ENCODE measurements at places on chromosomes 5 and 9.

DNA sequence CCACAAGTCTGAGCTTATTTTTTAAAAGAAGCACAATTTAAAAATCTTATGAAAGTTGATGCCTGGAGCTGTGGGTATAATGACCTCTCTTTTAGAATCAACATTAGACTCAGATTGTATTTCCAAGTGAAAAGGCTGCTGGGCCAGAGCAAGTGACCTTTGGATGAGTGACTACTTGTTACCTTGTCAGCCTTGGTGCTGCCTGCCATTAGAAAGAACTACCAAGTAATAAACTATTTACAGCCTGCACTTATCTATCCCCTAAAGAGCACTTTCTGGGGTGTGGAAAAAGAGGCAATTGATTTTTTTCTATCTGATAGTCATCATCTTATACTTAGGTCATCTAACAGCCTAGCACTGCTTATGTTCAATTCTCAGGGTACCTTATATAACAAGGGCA is 134.9 kb upstream of the FBXL17 start:
- peak; percentile 4 for DNase-seq

GRCh38 chr9:29806937-29807618 is 2233.8 kb upstream of the C9orf72 start:
- DNase-seq, result no peak

DNA sequence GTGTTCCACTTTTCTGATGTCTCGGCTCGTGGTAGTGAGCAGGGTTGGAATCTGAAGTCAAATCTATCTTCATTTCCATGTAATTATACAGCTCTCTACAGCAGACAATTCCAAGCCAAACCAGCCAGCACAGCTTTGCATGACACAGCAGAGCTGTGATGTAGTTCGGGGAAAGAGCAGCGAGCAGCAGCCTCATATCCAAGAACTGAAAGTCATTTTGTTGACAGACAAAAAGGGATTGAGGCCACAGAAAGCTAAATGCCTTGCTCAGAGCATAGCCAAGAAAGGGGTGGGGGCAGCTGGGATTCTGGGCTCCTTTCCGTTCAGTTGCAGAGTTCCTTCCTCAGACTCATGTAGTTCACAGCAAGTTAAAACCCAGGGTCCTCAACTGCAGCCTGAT is 32.1 kb downstream of the LCP2 start:
- no peak for DNase-seq

DNA sequence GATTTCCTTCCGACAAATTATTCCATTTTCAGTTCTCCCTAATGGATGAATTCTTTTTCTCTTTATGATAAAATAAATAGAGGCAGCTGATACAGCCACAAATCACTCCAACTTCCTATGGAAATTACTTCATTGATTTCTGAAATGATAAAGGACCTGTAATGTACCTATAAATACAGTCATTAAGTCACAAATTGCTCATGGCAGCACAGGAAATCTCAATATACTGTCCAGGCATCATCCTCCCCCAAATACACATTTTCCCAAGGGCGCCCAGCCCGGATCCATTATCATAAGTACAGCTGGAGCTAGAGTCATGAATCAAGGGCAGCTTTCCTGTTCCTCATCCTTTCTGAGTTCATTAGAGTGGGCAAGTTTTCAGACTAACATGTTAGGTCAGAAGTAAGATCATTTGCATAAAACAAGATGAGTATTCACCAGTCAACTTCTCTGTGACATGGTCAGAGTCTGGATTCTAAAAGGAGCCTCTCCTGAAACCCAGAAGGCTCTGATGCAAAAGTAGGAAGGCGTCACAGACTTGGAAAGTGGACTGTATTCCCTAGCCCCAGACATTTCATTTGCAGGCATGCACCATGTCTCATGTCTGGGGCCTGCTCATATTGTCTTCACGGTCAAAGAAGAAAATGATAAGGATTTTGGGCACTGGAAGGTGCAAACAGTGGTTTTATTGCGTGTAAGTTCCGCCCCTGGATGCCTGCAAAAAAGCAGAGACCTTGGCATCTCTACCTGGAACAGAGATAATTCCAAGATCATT is 383.2 kb downstream of the PLK2 start:
- no peak for DNase-seq

DNA sequence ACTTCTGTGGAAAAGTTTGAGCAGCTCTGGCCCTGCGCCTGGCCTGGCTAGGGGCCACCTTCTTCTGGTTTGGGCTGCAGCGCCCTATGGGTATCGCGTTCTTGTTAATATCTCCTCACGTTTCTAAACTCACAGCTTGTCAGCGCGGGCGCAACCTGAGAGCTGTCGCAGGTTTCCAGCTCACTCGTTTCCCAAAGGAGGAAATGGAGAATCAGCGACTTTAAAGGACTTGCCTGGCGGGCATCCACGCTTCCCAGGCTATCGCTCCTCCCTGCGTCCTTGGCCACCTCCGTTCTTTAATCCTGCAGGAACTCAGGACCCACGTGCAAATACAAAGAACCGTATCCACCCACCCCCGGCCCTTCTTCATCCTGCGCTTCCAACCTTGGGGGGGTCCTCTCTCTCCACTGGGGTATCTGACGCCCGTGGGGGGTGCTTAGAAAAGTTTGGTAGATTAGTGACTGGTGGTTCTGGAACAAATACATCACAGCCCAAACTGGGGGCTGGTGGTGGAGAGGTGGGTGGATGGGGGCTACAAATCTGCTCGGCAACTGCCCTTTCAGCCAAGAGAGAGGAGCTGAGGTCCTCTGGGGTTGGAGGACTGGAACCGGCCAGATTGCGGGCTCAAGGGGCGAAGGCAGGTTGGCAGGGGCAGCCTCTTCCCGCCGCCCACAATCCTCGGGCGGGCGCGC is 578 bp upstream of the PSAT1 start:
- DNase-seq, result peak; percentile 33

- no peak for DNase-seq
Observed at GRCh38 chr9:124455820-124456219, 5.6 kb downstream of the ADGRD2 start.

- no peak for DNase-seq
Observed at GRCh38 chr9:121725008-121725775, 73.8 kb downstream of the DAB2IP start.

DNA sequence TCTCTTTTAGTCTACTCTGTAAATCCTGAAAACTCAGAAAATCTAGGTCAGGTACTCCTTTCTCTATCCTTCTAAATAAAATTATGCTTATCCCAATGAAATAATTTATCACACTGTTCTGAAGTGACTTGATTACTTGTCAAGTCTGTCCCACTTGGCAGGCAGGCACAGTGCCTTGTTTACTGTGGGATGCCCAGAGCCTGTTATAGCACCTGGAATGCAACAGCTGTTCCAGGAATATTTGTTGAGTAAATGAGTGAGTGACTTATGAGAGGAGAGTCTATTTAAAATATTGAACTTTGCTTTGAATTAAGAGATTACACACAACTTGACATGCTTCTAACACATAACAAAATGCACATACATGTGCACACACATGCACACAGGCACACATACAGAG is 130.0 kb downstream of the MPDZ start:
- no peak for DNase-seq

DNA sequence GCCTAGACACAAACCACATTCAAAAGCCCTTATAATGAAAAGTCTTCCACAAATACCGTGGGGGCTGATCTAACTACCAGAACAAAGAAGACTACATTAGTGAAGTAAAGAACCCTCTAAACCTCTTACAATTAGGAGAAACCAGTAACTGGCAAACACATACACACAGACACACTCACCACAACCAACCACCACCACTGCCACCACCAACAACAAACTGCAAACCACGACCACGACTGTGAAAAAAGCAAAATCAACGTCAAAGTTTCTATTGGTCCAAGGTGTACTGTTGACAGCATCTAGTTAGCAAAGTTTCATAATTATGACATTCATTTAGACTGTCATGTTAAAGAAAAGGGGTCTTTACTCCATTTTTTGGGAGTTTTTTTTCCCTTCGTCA is 2.7 kb downstream of the CDO1 start:
- DNase-seq, result no peak

GRCh38 chr5:54438620-54439389 is 16.7 kb upstream of the HSPB3 start:
- DNase-seq, result no peak

DNA sequence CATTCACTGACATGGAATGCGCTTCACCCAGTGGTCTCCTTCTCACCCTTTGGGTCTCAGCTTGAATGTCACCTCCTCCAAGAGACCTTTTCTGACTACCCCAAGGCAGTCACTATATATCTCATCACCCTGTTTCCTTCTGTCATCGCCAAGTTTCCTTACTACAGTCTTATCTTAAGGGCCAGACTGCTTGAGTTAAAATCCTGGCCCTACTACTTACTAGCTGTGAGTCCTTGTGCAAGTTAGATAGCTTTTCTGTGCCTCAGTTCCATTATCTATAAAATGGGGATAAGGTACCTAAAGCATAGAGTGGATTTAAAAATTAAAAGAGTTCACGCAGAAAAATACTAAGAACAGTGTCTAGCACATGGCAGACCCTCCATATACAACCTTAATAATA is 132.4 kb downstream of the GABBR2 start:
- DNase-seq, result no peak

- no peak for DNase-seq
Observed at GRCh38 chr9:123423311-123423640, 67.3 kb downstream of the CRB2 start.

GRCh38 chr5:68950930-68951329 is 142.9 kb upstream of the SLC30A5 start:
- DNase-seq, result no peak

DNA sequence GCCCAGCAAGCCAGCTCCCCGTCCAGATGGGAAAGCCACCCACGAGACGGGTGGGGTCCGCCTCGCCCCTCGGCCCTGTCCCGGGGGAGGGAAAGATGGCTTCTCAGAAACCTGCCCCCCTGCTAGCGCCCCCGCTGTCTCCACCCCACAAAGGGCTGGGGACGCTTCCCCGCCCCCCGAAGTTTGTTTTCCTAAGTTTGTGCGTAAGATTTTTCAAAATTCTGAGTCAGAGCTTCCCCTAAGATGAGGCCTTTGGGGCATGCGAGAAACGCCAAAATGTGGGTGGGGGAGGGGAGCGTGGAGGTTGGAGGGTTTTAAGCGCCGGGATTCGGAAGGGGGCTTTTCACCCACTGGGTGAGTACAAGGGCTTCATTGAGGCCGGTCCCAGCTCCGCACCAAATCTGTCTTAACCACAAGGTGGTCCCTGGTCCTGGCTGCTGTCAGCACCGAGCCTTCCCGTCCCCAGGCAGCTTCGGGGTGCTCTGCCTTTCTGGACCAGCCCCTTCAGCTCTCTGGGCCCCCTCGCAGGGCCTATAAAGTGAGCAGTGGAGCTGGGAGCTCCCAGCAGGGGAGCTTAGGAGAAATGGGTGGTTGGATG is 32.3 kb downstream of the PRRX2 start:
- DNase-seq, result no peak

- no peak for DNase-seq
Observed at GRCh38 chr5:139565411-139566305, 4.5 kb downstream of the UBE2D2 start.

GRCh38 chr5:111271885-111272284 is 47.7 kb downstream of the CAMK4 start:
- no peak for DNase-seq

- DNase-seq, result peak; percentile 23
Observed at GRCh38 chr5:146825033-146825432, 53.5 kb downstream of the PPP2R2B start.

GRCh38 chr5:144002876-144003275 is 167.6 kb downstream of the YIPF5 start:
- no peak for DNase-seq

DNA sequence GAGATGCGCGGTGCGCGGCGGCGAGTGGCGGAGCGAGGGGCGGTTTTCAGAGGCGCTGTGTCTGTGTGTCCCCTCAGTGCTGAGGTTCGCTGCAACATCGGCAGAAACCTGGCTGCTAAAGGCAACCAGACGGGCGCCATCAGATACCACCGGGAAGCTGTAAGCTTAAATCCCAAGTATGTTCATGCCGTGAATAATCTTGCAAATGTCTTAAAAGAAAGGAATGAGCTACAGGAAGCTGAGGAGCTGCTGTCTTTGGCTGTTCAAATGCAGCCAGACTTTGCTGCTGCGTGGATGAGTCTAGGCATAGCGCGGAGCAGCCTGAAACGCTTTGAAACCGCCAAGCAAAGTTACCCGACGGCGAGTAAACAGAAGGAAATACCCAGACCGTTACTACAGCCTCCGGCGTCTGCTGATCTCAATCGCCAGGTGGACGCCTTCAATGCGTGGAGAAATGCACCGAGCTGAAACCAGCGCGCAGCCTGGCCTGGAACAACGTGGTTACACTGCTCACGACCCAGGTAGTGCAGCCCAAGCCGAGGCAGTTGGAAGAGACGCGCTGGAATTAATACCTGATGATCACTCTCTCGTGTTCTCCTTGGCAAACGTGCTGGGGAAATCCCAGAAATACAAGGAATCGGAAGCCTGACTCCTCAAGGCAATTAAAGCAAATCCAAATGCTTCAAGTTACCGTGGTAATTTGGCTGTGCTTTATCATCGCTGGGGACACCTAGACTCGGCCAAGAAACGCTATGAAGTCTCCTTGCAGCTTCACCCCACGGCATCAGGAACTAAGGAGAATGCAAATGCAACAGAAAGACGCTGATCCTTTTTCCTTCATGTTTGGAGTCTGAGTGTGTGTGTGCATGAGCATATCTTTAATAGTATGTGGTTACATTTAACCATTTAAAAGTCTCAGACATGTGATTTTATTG is 15.9 kb downstream of the OR2V1 start:
- DNase-seq, result no peak

DNA sequence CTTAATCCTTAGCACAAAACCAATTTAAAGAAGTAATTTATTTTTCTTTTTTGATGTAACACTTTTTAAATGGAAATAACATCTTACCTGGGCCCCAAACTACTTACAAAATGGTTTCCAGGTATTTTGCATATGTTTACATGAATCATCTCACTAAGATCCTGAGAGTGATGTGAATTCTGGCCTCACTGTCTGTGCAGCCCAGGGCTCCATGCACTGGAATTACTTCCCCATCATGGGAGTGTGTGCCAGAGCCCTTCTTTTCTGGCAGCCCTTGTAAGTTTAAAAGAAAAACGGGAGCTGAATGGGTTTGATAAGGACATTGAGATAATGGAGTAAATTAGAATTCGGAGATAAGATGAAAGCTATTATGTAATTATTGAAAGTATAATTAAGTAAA is 12.2 kb upstream of the F2R start:
- DNase-seq, result no peak

DNA sequence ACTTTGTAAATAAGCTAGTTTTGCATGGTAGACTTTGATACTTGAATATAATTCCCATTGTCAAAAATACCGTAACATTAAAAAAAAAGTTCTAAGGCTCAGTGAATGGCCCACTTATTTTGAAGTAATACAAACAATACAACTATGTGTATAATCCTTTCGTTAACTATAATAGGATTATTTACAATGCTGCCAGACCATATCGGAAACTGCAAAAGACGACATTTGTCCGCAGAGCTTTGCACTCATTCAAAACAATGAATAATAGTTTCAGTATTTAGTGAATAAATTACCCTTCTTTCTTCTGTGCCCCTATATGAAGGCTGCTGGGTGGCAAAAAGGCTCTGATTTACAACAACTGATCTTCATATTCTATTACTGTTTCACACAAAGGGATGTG is 121.8 kb downstream of the DROSHA start:
- no peak for DNase-seq

GRCh38 chr9:128627906-128628305 is 28.7 kb downstream of the DYNC2I2 start:
- DNase-seq, result no peak

Measured in HuH-7 (cell line).